Left colon (tissue), 2 donors: ENCODE measurements at places on chromosomes 6 and 20. TPM values are rescaled to one million over a fixed set of nuclear protein-coding genes. Genes with fewer than 3 reads are reported as not detected.

DNA sequence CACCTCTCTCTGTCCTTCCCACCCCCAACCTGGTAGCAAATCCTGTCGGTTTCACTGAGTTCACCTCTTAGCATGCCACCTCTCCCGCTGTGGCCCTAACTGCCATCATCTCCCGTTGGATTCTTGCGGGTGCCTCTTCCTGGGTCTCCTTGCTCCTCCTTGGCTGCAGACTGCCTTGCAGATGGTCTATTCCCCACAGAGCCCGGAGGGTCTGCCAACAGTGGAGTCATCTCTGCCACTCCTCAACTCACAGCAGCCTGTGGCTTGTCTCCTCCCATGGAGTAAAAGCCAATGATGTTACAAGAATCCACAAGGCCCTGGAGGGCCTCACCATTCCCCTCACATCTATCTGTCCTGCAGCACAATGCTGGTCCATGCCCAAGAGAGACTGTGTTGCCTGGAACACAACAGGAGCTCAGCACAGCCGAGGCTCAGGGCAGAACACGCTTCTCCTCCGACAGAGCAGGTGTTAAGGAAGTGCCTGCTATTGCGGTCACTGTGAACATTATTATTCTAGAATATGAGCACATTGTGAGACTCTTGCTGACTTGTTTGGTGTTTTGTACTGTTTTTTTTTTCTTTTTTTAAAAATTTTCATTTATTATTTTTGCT, 241.8 kb upstream of the SULF2 start:
- no peak for DNase-seq

CCM2L gene
- 2.0 TPM for total RNA-seq

FAM83D gene
- 11.2 TPM for total RNA-seq

ZNF335 gene
- total RNA-seq, result 18.2 TPM

MLN gene
- total RNA-seq, result not detected

NOX3 gene
- total RNA-seq, result not detected

NCOA3 gene
- 23.6 TPM for total RNA-seq

DNA sequence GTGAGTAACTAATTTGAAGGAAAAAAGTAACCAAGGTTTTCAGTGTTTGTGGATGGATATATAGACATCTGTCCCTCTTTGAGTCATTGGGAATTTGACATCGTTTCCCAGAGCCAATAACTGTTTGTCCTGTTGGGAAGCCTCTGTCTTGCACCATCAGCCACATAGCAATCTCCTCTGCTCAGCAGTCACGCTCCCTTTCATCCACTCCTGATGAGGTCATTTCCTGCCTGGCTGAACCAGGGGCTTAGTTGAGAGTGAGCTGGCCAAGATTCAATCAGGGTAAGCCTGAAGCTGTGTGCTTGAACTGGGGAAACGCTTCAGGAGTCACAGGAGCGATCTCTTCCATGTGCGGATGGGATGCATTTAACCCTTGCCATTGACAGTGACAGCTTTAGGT, 121.5 kb upstream of the FOXQ1 start:
- DNase-seq, result no peak
